Fibroblast of the aortic adventitia (primary cell): ENCODE measurements at places on chromosomes 1 and 21. TPM values are rescaled to one million over a fixed set of nuclear protein-coding genes. Genes with fewer than 3 reads are reported as not detected.

The ISG15 gene
- 34.7 and 39.6 TPM in 2 replicates for total RNA-seq

The TMEM50A gene
- total RNA-seq = 161 and 206 TPM in 2 replicates

The WNT3A gene
- total RNA-seq = not detected in 2 replicates

The COA7 gene
- total RNA-seq = 15.2 and 15.7 TPM in 2 replicates

The PLA2G4A gene
- 7.3 and 74.7 TPM in 2 replicates for total RNA-seq

The STPG1 gene
- total RNA-seq = 2.3 and 10.0 TPM in 2 replicates

The OR2T29 gene
- not detected in 2 replicates for total RNA-seq

The SLC1A7 gene
- 0.41 and 3.8 TPM in 2 replicates for total RNA-seq

The MMP23B gene
- total RNA-seq = 13.5 and 35.2 TPM in 2 replicates

The TRAF3IP3 gene
- 0.65 TPM in 1 of 2 replicates, not detected in the other for total RNA-seq

The PDZK1IP1 gene
- total RNA-seq = not detected in 2 replicates

The GSTM3 gene
- 96.0 and 188 TPM in 2 replicates for total RNA-seq

The KIF26B gene
- total RNA-seq = 4.6 and 20.9 TPM in 2 replicates

The C1QA gene
- total RNA-seq = not detected in 2 replicates

The CD1B gene
- not detected in 2 replicates for total RNA-seq

The AKNAD1 gene
- 0.27 TPM in 1 of 2 replicates, not detected in the other for total RNA-seq

The CFHR5 gene
- not detected in 2 replicates for total RNA-seq

The DFFA gene
- 23.1 and 36.6 TPM in 2 replicates for total RNA-seq

The CXADR gene
- 1.6 and 2.0 TPM in 2 replicates for total RNA-seq

The ETV3L gene
- total RNA-seq = not detected in 2 replicates

The ARHGAP29 gene
- 32.5 and 77.2 TPM in 2 replicates for total RNA-seq

The EPS8L3 gene
- total RNA-seq = not detected in 2 replicates

The MPL gene
- total RNA-seq = not detected in 2 replicates

The TCP10L gene
- 0.45 TPM in 1 of 2 replicates, not detected in the other for total RNA-seq

The HTR6 gene
- 0.09 TPM in 1 of 2 replicates, not detected in the other for total RNA-seq

The THEMIS2 gene
- 1.2 and 2.0 TPM in 2 replicates for total RNA-seq

The KPRP gene
- not detected in 2 replicates for total RNA-seq

The ENTREP3 gene
- total RNA-seq = 9.0 and 9.3 TPM in 2 replicates

The VANGL1 gene
- 6.0 and 14.3 TPM in 2 replicates for total RNA-seq

The AMY2B gene
- total RNA-seq = 10.1 and 17.1 TPM in 2 replicates

The ANGPTL7 gene
- total RNA-seq = under 0.01 and 0.65 TPM in 2 replicates

The HES2 gene
- total RNA-seq = 0.09 and 0.65 TPM in 2 replicates

The SAMSN1 gene
- 0.27 TPM in 1 of 2 replicates, not detected in the other for total RNA-seq

The REN gene
- total RNA-seq = not detected in 2 replicates

The RPTN gene
- not detected in 2 replicates for total RNA-seq

The COL11A1 gene
- 0.45 and 49.6 TPM in 2 replicates for total RNA-seq

The PGLYRP4 gene
- not detected in 2 replicates for total RNA-seq

The MROH7 gene
- total RNA-seq = 0.27 TPM in 1 of 2 replicates, not detected in the other

The CA6 gene
- not detected in 2 replicates for total RNA-seq

The TGFBR3 gene
- total RNA-seq = 37.2 and 118 TPM in 2 replicates

The SLAMF9 gene
- total RNA-seq = not detected in 2 replicates

The DMRTA2 gene
- 0.18 TPM in 1 of 2 replicates, not detected in the other for total RNA-seq
